ENCODE measurements at places on chromosomes 1 and 21. TPM values are rescaled to one million over a fixed set of nuclear protein-coding genes. Genes with fewer than 3 reads are reported as not detected.

Gene HCN3
- total RNA-seq, result 2.7 TPM

Gene LAMC2
- total RNA-seq, result not detected

Gene SLC5A9
- total RNA-seq, result not detected

Gene IKBKE
- 52.9 TPM for total RNA-seq

Gene DCAF8
- 172 TPM for total RNA-seq

Gene PLCH2
- total RNA-seq, result 6.1 TPM

Gene CLCA4
- total RNA-seq, result not detected

Gene RNU1-3
- total RNA-seq, result 3,526 TPM

Gene AGT
- total RNA-seq, result not detected

Gene KCNJ15
- total RNA-seq, result not detected

Gene ZMYND12
- total RNA-seq, result 0.56 TPM

Gene TMEM200B
- total RNA-seq, result not detected

Gene LENEP
- total RNA-seq, result 1.8 TPM

Gene PNRC2
- 184 TPM for total RNA-seq

Gene OR14C36
- not detected for total RNA-seq

Gene KRTAP15-1
- not detected for total RNA-seq

Gene LRRIQ3
- 1.00 TPM for total RNA-seq

Gene DIO1
- total RNA-seq, result not detected

Gene IGSF21
- total RNA-seq, result not detected

Gene DIRAS3
- not detected for total RNA-seq

Gene ZNF669
- 18.0 TPM for total RNA-seq

Gene SLAMF9
- not detected for total RNA-seq

Gene CAPN8
- not detected for total RNA-seq

Gene CFHR2
- total RNA-seq, result not detected

Gene LINGO4
- total RNA-seq, result not detected

Gene REN
- total RNA-seq, result not detected

Gene LYPD8
- not detected for total RNA-seq

Gene RAP1GAP
- total RNA-seq, result 0.54 TPM

Gene DCDC2B
- total RNA-seq, result not detected

Gene TAS1R1
- not detected for total RNA-seq

Gene FYB2
- total RNA-seq, result not detected

Gene TMEM50A
- 61.0 TPM for total RNA-seq

Gene RORC
- total RNA-seq, result not detected

Gene KRTAP7-1
- not detected for total RNA-seq

Gene SLC9C2
- not detected for total RNA-seq

Gene VSIG8
- not detected for total RNA-seq

Gene CD164L2
- 0.16 TPM for total RNA-seq

Gene LRRC53
- total RNA-seq, result not detected

Gene FCER1G
- total RNA-seq, result 0.60 TPM

Gene CCDC27
- not detected for total RNA-seq

Gene CRNN
- not detected for total RNA-seq

Gene EXTL1
- total RNA-seq, result not detected

Gene NKAIN1
- total RNA-seq, result not detected

All from activated B cell treated with CpG ODN at 0.5 μM for 24 hours (primary cell).